ENCODE measurements at places on chromosomes 16 and 17.

- peak; percentile 30 for DNase-seq
Observed at GRCh38 chr17:63439687-63440086, 6.4 kb downstream of the CYB561 start.

GRCh38 chr16:26344240-26344776 lies 652.5 kb downstream of the HS3ST4 start:
- peak; percentile 8 for DNase-seq

- DNase-seq, result no peak
Observed at GRCh38 chr16:59601452-59601851, 867.3 kb upstream of the GOT2 start.

DNA sequence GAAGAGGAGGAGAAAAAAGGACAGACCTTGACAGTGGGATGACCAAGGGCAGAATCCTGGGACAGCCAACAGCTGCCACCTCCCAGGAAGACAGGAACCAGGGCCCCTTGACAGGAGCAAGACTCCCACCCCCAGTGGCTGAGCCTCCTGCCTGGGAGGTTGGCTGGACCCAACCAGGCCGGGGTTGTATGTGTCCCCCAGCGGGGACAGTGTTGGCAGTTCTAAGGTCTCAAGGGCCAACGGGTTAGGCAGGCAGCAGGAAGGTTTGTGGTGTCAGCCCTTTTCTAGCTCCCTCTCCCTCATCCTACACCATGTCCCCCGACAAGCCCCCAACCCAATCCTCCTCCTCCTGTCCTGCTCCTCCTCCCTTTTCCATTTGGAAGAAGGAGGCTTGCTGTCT lies 126.2 kb downstream of the MRM1 start:
- no peak for DNase-seq

DNA sequence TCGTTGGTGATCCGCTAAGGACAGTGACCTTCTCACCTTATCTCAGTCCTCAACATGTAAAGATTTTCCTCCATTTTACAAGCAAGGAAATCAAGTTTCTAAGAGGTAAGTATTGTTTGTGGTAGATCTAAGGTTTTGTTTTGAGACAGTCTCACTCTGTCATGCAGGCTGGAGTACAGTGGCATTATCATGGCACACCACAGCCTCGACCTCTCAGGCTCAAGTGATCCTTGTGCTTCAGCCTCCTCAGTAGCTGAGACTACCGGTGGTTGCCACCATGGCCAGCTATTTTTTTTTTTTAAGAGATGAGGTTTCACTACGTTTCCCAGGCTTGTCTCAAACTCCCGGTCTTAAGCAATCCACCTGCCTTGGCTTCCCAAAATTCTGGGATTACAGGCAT lies 34.9 kb downstream of the PRKCA start:
- DNase-seq, result no peak

- peak; percentile 33 for DNase-seq
Observed at GRCh38 chr16:31085873-31086628, 2.7 kb downstream of the PRSS53 start.

GRCh38 chr16:80936410-80936809 lies 70.3 kb downstream of the CMC2 start:
- peak; percentile 28 for DNase-seq

GRCh38 chr16:31477220-31478216 lies 5.4 kb upstream of the SLC5A2 start:
- DNase-seq, result peak; percentile 61

DNA sequence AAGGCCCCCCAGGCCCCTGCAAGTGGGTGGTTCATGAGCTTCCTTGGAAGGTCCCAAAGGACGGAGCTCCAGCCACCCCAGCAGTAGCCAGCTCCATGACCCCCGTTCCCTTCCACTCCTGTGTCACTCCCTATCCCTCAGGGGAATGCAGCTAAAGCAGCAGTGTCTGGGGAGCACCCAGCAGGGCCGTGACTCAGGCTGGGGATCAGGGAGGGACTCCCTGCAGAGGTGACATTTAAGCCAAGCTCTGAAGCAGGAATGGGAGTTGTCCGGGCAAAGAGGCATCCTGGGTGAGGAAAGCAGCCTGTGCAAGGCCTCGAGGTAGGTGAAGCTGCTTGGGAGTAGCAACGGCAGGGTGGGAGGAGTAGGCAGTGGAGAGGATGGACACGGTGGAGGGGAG lies 11.1 kb upstream of the NPTX1 start:
- DNase-seq, result no peak
